ENCODE measurements at places on chromosomes 2 and 18.

DNA sequence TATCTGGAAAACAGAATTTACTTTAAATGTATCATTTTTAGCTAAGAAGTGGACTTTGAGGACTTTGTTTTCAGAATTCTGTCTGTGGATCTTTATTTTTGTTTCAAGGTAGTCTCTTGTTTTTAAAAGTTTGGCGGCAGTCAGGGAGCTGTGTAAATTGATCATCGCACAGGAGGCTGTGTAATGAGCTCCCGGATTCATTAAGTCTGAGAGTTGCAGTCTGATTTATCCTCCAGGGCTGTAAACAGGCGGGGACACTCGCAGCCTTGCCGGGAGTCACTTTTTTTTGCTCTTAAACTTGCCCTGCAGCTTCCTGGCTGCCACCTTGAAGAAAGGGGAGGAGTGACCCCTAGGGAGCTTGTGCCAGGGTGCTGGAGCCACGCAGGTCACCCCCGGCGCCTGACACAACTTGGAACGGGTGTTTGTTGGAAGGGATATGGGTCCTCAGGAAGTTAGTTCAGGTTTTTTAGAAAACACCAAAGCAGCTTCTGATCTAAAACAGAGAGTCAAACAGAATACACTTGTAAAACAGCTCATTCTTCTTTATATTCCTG is 76.2 kb downstream of the DCDC2C start:
- DNase-seq, result no peak

GRCh38 chr18:23063502-23063901 is 71.8 kb upstream of the CABLES1 start:
- DNase-seq, result no peak

- DNase-seq, result no peak
Observed at GRCh38 chr2:223050900-223051504, 988 bp upstream of the KCNE4 start.

GRCh38 chr2:54728669-54729120 is 5.2 kb downstream of the EML6 start:
- DNase-seq, result no peak

- no peak for DNase-seq
Observed at GRCh38 chr2:207265869-207266268, 100.1 kb upstream of the KLF7 start.

DNA sequence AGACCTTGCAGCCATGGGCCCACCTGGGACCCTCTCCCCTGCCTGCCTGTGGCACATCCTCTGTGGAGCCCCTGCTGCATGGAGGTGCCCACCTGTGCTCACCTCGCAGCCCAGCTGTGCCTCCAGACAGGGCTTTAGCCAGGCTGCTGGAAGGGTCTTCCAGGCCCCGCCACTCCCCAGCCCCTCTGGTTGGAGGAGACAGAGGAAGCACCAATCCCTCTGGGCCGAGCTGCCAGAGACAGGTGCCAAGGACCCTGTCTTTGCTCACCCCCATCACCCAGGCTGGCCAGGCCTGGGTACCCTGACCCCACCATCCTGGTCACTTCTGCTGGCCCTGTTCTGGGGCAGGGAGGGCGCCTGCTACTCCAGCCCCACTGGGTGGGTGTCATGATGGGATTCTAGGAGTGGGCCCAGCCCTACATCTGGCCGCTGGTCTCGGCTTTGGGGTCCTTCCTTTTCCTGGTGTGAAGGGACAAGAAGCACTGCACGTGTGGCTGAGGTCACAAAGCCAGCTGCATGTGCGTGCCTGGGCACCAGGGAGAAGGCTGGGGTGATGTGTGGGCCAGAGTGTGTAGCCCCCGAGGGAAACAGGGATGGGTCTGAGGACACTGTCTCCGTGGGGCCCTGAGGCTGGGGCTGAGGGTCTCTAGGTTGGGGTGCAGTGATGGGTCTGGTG is 9.3 kb upstream of the NEU4 start:
- DNase-seq, result no peak

DNA sequence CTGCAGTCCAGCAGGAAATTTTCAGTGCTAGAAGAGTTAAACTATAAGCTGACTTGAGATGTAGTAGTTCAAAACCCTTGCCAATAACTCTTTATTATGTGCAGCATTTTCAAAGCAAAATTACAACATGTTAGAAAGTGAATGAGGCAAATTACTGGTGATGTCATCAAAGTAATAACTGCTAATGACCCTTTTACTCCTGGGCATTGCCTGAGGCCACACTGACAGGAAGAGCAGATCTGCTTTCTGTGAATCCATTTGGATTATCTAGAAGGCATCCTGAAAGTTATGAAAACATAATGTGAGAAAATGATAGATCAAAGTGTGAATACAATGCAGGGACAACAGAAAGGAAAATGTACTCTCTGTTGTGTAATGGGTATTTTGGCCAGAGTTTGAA is 139.6 kb upstream of the TRIB2 start:
- DNase-seq, result no peak

- DNase-seq, result no peak
Observed at GRCh38 chr18:59340817-59341216, 18.2 kb downstream of the LMAN1 start.

DNA sequence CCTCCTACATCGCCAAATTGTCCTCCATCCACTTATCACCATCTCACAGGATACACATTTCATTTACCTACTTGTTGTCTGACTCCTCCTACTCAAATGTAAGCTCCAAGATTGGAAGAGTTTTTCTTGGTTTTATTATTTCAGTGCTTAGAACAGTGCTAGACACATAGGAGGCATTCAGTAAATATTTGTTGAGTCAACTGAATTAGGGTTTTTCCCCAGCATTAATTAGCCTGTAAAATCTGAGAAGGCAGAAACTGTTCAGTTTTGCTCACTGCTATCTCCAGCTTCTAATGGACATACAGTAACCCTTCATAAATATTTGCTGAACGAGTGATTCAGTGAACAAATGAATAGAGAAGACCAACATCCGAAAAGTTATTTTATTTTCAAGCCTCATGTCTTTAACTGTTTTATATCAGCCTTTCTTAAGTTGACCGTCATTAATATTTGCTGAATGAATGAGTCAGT is 800 bp downstream of the TTC21B start:
- DNase-seq, result no peak

DNA sequence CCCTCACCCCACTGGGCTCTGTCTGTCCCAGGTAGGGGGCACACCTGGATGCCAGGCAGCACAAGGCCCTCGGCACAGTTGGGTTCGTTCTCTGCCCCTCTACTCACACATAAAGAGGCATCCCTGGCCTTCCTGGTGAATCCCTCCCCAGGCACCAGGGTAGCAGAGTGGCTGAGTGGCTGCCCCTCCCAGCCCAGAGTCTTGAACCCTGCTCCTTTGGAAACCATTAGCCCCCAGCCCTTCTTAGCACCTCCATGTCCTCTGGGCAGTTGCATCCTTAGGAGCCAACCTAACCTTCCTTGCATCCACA is 2.0 kb downstream of the GPC1 start:
- DNase-seq, result no peak

GRCh38 chr2:120384486-120385354 is 38.8 kb downstream of the INHBB start:
- no peak for DNase-seq

DNA sequence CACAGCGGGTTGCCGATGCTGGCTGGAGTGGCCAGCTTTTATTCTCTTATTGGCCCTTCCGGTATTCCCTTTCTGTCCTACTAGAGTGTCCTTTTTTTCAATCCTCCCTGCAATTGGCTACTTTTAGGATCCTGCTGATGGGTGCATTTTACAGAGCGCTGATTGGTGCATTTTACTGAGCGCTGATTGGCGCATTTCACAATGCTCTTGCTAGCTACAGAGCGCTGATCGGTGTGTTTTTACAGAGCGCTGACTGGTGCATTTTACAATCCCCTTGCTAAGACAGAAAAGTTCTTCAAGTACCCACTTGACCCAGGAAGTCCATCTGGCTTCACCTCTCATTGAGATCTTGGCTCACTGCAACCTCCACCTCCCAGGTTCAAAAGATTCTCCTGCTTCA is 44.4 kb upstream of the SPRED2 start:
- DNase-seq, result no peak
